Kidney capillary endothelial cell (primary cell): ENCODE measurements at places on chromosomes 12 and 14.

GRCh38 chr12:113247123-113248050 is 26.1 kb downstream of the TPCN1 start:
- no peak for DNase-seq

GRCh38 chr12:10305411-10305810 is 2.3 kb upstream of the KLRD1 start:
- no peak for DNase-seq

DNA sequence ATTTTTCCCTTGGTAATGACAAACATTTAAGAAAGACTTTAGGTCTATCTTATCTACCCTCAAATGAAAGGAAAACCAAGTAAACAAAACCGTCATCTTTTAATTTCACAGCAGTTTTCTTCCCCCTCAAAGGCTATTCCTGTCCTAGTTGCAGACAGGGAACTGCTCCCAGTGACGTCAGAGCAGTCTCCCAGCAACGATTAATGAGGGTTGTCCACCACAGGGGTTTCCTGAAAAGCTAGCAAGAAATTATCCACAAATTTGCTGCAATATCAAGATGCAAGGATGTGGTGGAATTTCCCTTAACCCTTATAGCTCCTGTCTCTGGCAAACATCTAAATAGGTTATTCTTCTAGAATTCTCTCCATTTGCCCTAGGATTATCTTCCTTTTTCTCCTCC is 89.1 kb upstream of the STAC3 start:
- peak; percentile 23 for DNase-seq

GRCh38 chr12:90000721-90001120 is 292.1 kb upstream of the ATP2B1 start:
- no peak for DNase-seq
